WTC11 (cell line): ENCODE measurements at places on chromosomes 3 and 15. TPM values are rescaled to one million over a fixed set of nuclear protein-coding genes. Genes with fewer than 3 reads are reported as not detected.

DNA sequence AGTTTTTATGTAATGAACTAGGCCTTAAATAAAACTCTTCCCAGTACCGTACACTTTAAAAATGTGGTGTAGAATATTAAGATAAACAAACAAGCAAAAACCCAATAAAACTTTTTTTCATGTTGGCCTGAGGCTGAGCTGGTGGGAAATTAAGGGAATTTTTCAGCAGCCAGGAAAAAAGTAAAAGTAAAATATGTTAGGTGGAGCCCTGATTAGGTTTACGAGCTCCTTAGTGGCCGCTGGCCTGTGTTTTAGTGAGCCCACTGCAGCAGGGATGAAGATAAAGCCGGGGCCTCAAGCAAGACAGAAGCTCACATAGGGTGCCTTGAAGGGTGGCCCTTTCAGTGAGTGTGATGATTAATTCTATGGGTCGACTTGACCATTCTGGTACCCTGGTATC is 16.1 kb upstream of the ARL14 start:
- peaks cover 5% of the 10 kb centered on the region for H3K4me1 ChIP-seq
- H3K36me3 ChIP-seq: no peaks in the 10 kb centered on the region
- no peak for DNase-seq
- no peaks in the 10 kb centered on the region for H3K27me3 ChIP-seq
- H3K27ac ChIP-seq: no peak overlapping the region

RHOV gene
- 5.0 to 5.4 TPM (median 5.1 TPM) in 3 replicates for total RNA-seq

DNA sequence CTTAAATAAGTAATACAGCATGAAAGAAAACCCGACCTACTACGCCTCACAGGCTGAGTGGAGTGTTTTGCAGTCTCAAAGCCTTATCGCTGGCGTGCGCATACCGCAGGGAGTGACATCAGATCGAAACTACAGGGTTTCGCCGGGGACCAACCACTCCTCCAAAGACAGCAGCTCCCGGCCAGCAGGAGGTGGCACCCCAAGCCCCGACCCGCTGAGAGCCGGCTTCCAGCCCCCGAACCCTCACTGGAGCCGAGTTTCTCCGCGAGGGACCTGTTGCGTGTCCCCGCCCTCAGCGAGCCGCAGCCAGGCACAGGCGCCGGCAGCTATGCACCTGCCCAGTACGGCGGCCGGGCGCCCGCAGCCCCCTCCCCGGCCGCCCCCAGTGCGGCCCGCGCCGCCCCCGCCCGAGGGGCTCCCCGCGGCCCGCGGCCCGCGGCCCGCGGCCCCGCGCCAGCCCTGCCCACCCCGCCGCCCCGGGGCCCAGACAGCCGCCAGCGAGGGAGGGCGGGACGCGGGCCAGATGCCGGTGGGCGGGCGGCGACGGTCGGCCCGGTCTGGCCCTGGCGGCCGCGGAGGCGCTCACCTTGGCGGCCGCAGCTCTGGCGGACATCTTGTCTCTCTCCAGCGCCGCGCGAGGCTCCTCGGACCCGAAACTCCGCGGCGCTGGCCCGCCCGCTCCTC is 710 bp downstream of the TJP1 start:
- H3K36me3 ChIP-seq: peaks cover 3% of the 10 kb centered on the region
- peaks cover 12% of the 10 kb centered on the region for H3K27me3 ChIP-seq
- peak; percentile 86 for DNase-seq
- H3K4me1 ChIP-seq: peaks cover 38% of the 10 kb centered on the region
- H3K27ac ChIP-seq: peak overlapping the region; percentile 97

TEX55 gene
- not detected in 3 replicates for total RNA-seq

DNA sequence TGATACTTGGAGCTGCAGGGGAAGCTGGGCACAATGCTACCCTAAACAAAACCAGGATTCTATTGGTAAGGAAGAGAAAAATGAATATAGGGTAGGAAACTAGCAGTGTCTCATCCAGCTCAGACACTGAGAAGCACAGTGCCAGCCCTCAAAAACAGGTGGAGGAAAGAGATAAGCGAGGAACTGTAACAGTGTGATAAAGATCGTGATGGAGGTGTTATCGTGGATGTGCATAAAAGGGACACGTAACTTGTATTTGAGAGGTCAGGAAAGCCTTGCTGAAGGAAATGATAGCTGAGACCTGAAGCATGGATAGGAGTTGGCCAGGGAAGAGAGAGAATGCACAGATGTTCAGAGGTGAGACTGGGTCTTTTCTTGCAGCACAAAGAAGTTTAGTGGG is 27.4 kb downstream of the MIX23 start:
- DNase-seq: no peak
- peaks cover 12% of the 10 kb centered on the region for H3K36me3 ChIP-seq
- H3K27me3 ChIP-seq: no peaks in the 10 kb centered on the region
- H3K27ac ChIP-seq: no peak overlapping the region
- no peaks in the 10 kb centered on the region for H3K4me1 ChIP-seq

- H3K27me3 ChIP-seq: peaks cover 68% of the 10 kb centered on the region
- no peak overlapping the region for H3K27ac ChIP-seq
- peak; percentile 39 for DNase-seq
- H3K4me1 ChIP-seq: no peaks in the 10 kb centered on the region
Measured at GRCh38 chr15:45393851-45394250, 15.5 kb upstream of the GATM start.

- no peak overlapping the region for H3K4me3 ChIP-seq
- H3K27ac ChIP-seq: no peak overlapping the region
- H3K36me3 ChIP-seq: peaks cover 7% of the 10 kb centered on the region
Measured at GRCh38 chr15:95822961-95823360, 507.5 kb upstream of the NR2F2 start.

GRCh38 chr3:196546537-196546936 is 21.8 kb downstream of the WDR53 start:
- no peak for DNase-seq
- H3K36me3 ChIP-seq: peaks cover 25% of the 10 kb centered on the region
- H3K27me3 ChIP-seq: peaks cover 10% of the 10 kb centered on the region
- H3K4me3 ChIP-seq: no peak overlapping the region

DNA sequence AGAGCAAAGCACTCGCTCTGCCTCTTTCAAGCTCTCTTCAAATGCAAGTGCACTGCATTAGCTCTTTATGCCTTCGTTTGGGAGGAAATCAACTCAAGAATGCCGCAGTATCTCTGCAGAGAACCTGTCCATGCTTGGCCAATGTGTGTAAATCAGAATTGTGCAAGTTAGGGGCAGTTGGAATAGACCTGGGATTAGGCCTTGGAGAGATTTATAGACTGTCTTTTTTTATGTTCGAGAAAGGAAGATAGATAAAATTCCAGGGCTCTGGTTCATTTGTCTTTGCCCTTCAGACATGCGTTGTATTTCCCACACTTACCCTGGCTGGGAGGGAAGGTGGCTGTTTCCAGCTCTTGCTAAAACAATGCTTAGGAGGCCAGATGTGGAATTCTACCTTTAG is 163.7 kb downstream of the MOBP start:
- H3K4me1 ChIP-seq: peaks cover 12% of the 10 kb centered on the region
- 0 out of 2 replicates have a peak overlapping the region, but pooled peaks have one; percentile 52 for H3K27ac ChIP-seq
- no peak overlapping the region for H3K4me3 ChIP-seq

GRCh38 chr3:134483195-134483900 is 2.4 kb downstream of the ANAPC13 start:
- peak overlapping the region; percentile 53; the same call in 1 of the 2 replicates for H3K27ac ChIP-seq
- DNase-seq: no peak
- H3K36me3 ChIP-seq: peaks cover 24% of the 10 kb centered on the region
- H3K4me3 ChIP-seq: no peak overlapping the region
- H3K27me3 ChIP-seq: no peaks in the 10 kb centered on the region
- peaks cover 23% of the 10 kb centered on the region for H3K4me1 ChIP-seq

DNA sequence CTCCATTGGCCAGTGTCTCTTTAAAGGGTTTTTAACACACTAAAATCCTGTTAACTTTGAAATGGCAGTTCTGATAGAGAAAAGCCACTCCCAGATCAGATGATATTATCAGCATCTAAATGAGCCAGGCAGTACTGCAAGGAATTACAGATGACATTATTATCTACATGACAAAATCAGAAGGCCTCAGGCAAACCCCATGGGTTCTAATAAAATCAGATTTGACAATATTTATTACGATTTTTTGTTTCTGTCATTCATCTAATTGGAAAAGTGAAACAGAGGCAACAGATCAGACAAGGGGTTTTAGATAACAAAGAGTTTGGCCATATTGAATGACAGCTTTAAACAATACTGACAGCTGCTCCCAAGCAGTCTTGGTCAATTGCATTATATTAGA is 112.7 kb downstream of the FEZF2 start:
- no peak overlapping the region for H3K4me3 ChIP-seq
- H3K27me3 ChIP-seq: no peaks in the 10 kb centered on the region
- no peak for DNase-seq
- H3K36me3 ChIP-seq: peaks cover 14% of the 10 kb centered on the region

DNA sequence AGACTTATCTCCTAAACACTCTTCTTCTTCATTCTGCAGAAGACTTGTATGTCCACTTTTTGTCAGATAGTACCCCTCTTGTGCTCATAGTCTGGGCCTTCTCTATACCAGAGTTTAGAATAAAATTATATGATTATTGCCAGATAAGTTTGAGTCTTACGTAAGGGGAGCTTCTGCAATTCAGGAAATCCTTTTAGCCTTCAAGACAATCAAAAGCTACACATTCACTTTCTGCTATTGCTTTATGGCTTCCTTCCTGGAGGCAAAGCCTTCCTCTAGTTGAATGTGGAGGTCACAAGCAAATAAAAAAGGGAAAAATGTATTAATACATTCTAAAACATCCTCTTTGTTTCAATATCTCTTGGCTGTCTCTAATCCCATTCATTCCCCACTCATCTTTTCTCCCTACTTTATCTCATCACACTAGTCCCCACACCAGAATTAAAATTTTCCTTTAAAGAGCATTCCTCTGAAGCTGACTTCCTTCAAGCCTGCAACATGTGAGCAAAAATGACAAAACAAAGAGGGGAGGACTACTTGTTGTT is 186.8 kb downstream of the CPNE4 start:
- no peak overlapping the region for H3K27ac ChIP-seq
- no peaks in the 10 kb centered on the region for H3K36me3 ChIP-seq
- H3K4me1 ChIP-seq: peaks cover 2% of the 10 kb centered on the region; the same call in 1 of the 2 replicates
- no peaks in the 10 kb centered on the region for H3K27me3 ChIP-seq
- H3K4me3 ChIP-seq: no peak overlapping the region

LDHAL6B gene
- not detected in 3 replicates for total RNA-seq

- DNase-seq: no peak
Measured at GRCh38 chr3:44862226-44862637, 520 bp downstream of the TMEM42 start.

SRGAP3 gene
- 11.8 to 17.9 TPM (median 12.1 TPM) in 3 replicates for total RNA-seq

SPINK8 gene
- not detected in 3 replicates for total RNA-seq

ADAMTS9 gene
- 1.9 to 3.1 TPM (median 2.6 TPM) in 3 replicates for total RNA-seq

PLOD2 gene
- 36.6 to 40.7 TPM (median 39.3 TPM) in 3 replicates for total RNA-seq

DNA sequence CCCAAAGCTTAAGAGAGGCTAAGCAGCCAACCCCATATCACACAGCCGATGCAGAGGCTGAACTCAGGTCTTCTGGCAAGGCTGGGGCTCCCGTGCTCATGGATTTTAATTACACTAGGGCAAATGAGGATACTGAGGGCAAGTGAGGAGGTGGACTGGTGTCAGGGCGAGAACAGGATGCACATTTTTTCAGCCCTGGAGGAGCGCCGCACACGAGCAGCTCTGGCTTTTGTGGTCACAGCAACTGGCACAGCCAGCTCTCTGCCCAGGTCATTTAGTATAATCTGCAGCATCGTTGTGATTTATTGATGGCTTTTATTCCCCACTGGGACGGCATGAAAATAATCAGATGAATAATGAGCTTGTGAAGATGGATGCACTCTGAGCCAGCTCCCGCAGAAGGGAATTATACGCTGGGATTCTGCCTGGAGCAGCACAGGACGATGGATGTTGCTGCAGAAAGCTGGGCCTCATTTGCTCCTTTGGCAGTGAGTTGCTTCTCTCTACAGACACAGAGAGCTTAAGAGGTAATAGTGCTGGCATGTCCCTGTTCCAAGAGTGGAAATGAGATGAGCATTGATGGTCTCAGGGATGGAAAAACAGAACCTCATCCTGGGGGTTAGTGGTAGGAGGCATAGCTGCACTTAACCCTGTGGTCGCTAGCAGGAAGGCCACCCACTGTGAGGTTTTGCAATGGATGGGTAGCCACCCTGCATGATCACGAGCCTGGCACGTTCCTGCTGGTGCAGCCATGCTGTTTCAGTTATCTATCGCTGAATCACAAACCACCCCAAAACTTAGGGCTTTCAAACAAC is 135.4 kb downstream of the UACA start:
- H3K4me3 ChIP-seq: no peak overlapping the region
- peaks cover 39% of the 10 kb centered on the region for H3K4me1 ChIP-seq
- DNase-seq: peak; percentile 28
- no peak overlapping the region for H3K27ac ChIP-seq
- peaks cover 2% of the 10 kb centered on the region; the same call in 1 of the 2 replicates for H3K27me3 ChIP-seq

INSYN1 gene
- total RNA-seq: 9.0 to 11.9 TPM (median 9.8 TPM) in 3 replicates

DNA sequence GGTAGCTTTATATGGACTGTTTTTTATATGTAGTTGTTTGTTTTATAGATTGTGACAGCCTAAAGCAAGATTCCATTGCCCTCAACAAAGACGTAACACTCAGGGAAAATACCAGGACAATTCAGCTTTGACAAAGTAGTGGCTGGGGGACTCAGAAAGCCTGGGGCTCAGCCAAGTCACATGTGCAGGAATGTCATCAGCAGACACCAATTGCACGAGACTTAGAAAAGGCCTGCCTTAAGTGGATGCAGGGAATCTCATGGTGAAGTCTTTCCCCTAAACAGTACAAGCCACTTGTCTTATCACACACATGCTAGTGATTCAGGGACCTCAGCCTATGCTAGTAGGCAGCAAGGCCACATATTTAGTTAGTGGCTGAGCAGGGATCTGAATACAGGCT is 381.8 kb upstream of the THBS1 start:
- no peak overlapping the region for H3K4me3 ChIP-seq
- H3K27me3 ChIP-seq: peaks cover 7% of the 10 kb centered on the region
- DNase-seq: no peak
- no peak overlapping the region for H3K27ac ChIP-seq

- no peaks in the 10 kb centered on the region for H3K36me3 ChIP-seq
- peaks cover 19% of the 10 kb centered on the region for H3K4me1 ChIP-seq
- H3K27me3 ChIP-seq: no peaks in the 10 kb centered on the region
- DNase-seq: no peak
Measured at GRCh38 chr15:35167675-35168074, 82.6 kb upstream of the NANOGP8 start.

GRCh38 chr15:68768321-68768720 is 52.4 kb downstream of the ANP32A start:
- H3K27ac ChIP-seq: no peak overlapping the region
- no peaks in the 10 kb centered on the region for H3K4me1 ChIP-seq
- peaks cover 8% of the 10 kb centered on the region; the same call in 1 of the 2 replicates for H3K27me3 ChIP-seq

CLDN16 gene
- not detected in 3 replicates for total RNA-seq

GRCh38 chr3:51389423-51390183 is 1.5 kb upstream of the RBM15B start:
- H3K4me1 ChIP-seq: peaks cover 55% of the 10 kb centered on the region
- H3K4me3 ChIP-seq: peak overlapping the region; percentile 13; the same call in 1 of the 2 replicates
- peak overlapping the region; percentile 86 for H3K27ac ChIP-seq
- peaks cover 68% of the 10 kb centered on the region for H3K36me3 ChIP-seq
- H3K27me3 ChIP-seq: no peaks in the 10 kb centered on the region
- peak; percentile 73 for DNase-seq
